ENCODE measurements at places on chromosomes 12 and 14. TPM values are rescaled to one million over a fixed set of nuclear protein-coding genes. Genes with fewer than 3 reads are reported as not detected.

DNA sequence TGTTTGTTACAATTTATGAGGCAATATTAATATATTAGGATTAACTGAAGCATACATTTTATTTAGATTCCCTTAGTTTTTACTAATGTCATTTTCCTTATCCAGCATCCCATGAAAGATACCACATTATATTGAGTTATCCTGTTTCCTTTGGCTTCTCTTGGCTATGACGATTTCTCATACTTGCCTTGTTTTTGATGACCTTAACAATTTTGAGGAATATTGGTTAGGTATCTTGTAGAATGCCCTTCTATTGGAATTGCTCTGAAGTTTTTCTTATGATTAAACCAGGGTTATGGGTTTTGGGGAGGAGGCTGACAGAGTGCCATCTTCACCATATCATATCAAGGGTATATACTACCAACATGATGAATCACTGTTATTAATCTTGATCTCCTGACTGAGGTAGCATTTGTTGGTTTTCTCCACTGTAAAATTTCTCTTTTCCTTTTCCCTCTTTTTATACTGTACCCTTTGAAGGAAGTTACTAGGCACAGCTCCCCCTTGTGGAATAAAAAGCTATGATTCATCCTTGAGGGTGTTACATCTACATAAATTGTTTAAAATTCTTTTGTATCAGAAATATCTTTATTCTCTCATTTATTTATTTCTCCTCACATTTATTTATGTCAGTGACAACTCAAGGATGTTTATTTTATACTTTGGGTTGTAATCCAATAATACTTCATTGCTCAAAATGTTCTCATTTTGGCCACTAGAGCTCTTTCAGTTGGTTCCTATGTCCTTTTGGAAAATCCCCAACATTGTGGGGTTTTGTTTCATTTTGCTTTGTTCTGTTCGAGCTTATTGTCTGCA, 239.0 kb downstream of the SLC16A7 start:
- no peak for DNase-seq

- no peak for DNase-seq
Observed at GRCh38 chr12:41681898-41682297, 462.8 kb downstream of the GXYLT1 start.

DNA sequence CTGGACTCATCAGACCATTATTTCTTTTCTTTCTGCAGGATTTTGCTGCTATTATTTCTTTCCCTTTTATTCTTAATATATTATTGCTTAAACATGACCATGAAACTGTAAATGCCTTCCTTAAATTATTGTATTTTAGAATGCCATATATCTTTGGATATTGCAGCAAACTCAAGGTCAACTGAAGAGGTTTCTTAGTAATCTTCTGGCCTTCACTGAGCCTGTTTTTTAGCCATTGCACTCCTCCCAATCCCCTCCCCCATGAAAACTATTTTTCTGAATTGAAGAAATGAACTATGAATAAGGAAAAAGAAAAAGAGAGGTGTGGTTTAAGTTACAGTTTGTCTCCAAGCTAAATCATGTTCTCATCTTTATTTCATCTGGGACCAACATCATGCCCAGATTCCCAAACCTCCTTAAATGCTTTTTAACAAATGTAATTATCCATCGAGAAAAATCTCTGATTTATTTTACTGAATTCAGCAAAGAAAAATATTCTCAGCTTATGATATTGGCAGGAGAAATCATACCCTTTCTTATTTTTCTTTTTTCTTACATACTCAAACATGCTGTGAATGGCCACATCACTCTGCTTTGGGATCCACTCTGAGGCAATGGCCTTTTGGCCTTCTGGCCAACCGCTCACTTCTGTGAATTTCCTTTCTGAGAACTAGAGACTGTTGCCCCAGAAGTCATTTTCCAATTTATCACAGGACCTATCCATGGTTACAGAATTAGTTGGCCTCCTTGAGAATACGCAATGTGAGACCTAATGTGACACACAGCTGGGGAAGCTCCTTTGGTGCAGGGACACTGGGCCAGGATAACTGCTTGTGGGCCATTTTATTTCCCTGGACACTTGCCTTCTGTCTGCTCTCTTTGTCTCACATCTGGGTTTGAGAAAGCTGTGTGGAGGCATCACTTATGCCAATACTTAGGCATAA, 50.9 kb downstream of the IGF1 start:
- no peak for DNase-seq

- no peak for DNase-seq
Observed at GRCh38 chr14:60204104-60204842, 39.1 kb upstream of the DHRS7 start.

- no peak for DNase-seq
Observed at GRCh38 chr14:99552572-99553216, 51.3 kb downstream of the CCDC85C start.

- no peak for DNase-seq
Observed at GRCh38 chr12:32397696-32398095, 1.7 kb upstream of the FGD4 start.

DNA sequence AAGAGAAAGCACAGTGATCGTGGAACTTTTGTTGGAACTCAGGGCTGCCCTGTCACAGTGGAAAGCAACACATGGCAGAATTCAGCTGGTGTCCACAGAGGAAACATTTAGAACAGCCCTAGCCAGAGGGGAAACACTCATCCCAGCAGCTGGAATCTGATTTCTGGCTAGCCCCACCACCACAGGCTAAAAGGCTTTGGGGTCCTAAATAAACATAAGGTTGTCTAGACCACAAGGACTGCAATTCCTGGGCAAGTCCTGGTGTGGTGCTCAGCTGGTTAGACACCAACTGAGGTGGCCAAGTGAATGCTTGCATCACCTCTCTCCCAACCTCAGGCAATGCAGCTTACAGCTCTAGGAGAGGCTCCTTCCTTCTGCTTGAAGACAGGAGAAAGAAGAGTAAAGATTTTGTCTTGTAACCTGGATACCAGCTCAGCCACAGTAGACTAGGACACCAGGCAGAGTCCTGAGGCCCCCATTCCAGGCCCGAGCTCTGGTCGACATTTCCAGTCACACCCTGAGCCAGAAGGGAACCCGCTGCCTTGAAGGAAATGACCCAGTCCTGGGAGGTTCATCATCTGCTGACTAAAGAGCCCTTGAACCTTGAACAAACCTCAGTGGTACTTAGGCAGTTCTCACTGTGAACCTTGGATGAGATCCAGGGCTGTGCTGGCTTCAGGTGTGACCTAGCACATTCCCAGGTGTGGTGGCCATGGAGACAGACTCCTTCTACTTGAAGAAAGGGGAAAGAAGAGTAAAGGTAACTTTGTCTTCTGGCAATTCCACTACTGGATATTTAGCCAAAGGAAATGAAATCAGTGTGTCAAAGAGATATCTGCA, 85.4 kb upstream of the PLXNC1 start:
- no peak for DNase-seq

DNA sequence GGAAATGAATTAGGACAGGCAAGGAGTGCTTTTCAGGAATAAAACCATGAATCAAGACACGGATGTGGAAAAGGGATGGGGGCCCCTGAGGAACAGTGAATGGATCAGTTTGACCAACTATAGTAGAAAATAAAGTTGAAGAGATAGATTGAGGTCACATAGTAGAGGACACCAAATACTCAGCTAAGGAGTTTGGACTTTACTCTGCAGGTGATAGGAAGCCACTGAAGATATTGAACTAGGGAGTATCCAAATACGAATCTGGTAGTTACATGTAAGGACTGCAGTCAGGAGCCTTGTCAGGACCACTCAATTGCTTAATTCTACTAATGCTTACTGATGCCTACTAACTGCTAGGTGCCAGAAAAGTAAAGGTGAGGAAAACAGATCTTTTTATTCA, 20.4 kb downstream of the ENTPD5 start:
- no peak for DNase-seq

GRCh38 chr12:52792185-52793029, 3.5 kb downstream of the KRT3 start:
- no peak for DNase-seq

DNA sequence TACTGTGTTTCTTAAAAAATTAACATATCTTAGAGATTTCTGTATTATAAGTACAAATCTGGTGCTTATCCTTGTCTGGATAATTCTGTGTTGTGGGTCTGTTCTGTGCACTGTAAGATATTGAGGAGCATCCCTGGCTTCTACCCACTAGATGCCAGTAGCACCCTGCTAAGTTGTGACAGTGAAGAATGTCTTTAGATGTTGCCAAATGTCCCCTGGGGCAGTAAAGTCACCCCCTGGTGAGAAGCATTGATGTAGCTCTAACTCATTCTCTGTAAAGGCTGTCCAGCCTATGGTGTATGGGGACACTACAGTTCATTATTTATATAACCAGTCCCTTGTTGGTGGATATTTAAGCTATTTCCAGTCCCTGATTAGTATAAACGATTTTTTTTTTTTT, 31.4 kb downstream of the MAP1LC3B2 start:
- no peak for DNase-seq

DNA sequence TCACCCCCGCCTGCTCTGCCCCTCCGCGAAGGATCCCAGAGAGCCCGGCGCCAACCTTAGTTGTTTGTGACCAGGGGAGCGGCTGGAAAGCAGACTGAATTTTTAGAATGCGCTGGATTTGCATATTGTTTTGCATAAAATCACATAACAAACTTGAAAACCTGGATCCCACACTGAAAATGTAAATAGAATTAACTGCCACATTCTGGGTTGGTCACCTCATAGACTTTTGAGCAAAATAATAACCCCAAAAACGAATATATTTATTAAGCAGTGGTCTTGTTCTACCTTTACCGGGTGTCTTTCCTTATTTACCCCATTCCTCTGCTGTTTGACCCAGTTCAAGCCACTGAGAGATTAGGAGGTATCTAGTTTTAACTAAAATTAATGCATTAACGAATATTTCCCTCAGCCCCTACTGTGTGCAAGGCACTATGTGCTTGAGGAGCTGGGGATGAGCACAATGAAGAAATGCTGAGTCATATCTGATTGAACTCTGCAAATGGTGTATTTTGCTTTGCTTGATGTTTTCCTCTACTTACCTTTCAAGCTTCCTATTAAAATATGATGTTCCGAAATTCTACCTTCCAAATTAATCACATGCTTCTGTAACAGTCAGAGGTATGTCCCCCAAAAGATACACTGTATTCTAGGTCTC, 438 bp upstream of the EGLN3 start:
- DNase-seq = no peak

- no peak for DNase-seq
Observed at GRCh38 chr14:56844406-56845002, 34.2 kb upstream of the OTX2 start.

- peak; percentile 82 for DNase-seq
Observed at GRCh38 chr14:23068789-23069412, 11.6 kb upstream of the CDH24 start.

DNA sequence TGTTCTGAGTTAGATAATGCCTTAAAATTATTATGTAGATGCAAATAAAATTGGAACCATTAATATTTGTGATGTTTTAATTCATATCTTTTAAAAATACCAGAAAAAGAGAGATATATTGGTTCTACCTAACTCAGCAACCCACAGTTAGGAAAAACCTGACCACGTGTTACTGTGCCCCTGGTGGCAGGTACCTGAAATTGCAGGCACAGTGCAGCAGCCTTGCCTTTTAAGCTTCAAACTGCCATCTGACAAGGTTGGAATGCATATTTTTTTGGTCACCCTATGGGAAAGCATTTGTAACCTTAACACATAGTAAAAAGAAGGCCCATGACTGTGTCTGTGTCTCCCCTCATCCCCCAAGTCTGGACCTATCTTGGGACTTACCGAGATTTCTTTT, 109.4 kb upstream of the NOS1 start:
- no peak for DNase-seq

- no peak for DNase-seq
Observed at GRCh38 chr12:94038605-94039004, 109.8 kb upstream of the PLXNC1 start.

GRCh38 chr12:53195516-53196420, 11.3 kb downstream of the ITGB7 start:
- no peak for DNase-seq

DNA sequence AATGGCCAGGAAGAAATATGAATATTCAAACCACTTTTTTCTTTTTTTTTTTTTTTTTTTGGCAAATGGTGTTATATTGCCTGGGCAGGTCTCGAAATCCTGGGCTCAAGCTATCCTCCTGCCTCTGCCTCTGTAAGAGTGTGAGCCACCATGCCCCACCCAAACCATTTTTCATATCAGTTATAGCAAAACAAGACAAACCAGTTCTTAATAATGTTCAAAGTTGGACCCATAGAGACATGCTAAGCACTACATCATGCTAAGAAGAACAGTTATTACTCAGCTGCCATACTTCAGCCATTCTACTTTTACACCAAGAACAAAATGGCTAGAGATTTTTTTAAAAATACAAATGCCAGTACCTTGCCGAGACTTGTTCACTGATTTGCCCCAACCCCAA, 25.5 kb downstream of the EIF2S1 start:
- no peak for DNase-seq

DNA sequence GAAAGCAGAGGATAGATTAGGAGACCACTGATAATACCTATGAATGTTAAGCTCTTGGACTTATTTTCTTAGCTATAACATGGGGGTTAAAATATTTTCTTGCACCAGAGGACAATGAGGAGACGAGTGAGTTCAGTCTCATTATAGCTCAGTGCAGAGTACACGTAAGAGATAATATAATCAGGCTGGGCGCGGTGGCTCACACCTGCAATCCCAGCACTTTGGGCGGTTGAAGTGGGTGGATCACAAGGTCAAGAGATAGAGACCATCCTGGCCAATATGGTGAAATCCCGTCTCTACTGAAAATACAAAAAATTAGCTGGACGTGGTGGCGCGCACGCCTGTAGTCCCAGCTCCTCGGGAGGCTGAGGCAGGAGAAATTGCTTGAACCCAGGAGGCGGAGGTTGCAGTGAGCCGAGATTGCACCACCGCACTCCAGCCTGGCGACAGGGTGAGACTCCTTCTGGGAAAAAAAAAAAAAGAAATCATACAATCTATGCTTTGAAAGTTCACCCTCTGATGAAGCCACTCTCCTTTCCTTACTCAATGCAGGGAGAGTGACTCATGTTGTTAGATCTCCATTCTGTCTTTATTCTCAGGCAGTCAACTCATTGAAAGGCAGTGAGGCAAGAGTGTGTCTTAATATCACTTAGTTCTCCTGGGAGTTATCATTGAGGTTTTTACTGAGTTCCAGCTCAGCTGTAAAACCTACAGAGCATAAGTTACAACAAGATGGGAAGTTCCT, 134.2 kb downstream of the SYNE2 start:
- no peak for DNase-seq

- no peak for DNase-seq
Observed at GRCh38 chr14:54944737-54945391, 42.2 kb upstream of the GCH1 start.

DNA sequence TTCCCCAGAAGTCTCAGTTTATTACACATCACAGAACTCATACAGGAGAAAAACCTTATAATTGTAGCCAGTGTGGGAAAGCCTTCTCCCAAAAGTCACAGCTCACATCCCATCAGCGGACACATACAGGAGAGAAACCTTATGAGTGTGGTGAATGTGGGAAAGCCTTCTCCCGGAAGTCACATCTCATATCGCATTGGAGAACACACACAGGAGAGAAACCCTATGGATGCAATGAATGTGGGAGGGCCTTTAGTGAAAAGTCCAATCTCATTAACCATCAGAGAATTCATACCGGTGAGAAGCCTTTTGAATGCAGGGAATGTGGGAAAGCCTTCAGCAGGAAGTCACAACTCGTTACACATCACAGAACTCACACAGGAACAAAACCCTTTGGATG, 20.1 kb downstream of the ZNF84 start:
- DNase-seq = no peak

Gene PZP
- total RNA-seq = not detected

Gene OLR1
- total RNA-seq = not detected

Gene CD4
- total RNA-seq = 300 TPM

Gene TROAP
- total RNA-seq = 57.7 TPM

Gene METTL3
- 64.1 TPM for total RNA-seq

Gene TMPRSS12
- not detected for total RNA-seq

Gene DHRS2
- 2.6 TPM for total RNA-seq

Gene ZDHHC22
- total RNA-seq = not detected

Gene SERPINA5
- not detected for total RNA-seq

Data from activated CD4-positive, alpha-beta memory T cell treated with anti-CD3 and anti-CD28 coated beads for 36 hours (primary cell).